ENCODE measurements at places on chromosomes 7 and 10. TPM values are rescaled to one million over a fixed set of nuclear protein-coding genes. Genes with fewer than 3 reads are reported as not detected.

- no peak overlapping the region for H3K4me3 ChIP-seq
- no peak overlapping the region for H3K27ac ChIP-seq
- H3K27me3 ChIP-seq: peaks cover under 1% of the 10 kb centered on the region
- H3K4me1 ChIP-seq: no peaks in the 10 kb centered on the region
- H3K36me3 ChIP-seq: no peaks in the 10 kb centered on the region
These were observed 78.5 kb downstream of the GRID1 start for GRCh38 chr10:86287966-86288579.

- H3K36me3 ChIP-seq: no peaks in the 10 kb centered on the region
- H3K27me3 ChIP-seq: peaks cover 10% of the 10 kb centered on the region
- DNase-seq: no peak
- H3K4me3 ChIP-seq: no peak overlapping the region
- no peak overlapping the region for H3K27ac ChIP-seq
- no peaks in the 10 kb centered on the region for H3K4me1 ChIP-seq
These were observed 18.6 kb upstream of the DLX5 start for GRCh38 chr7:97043281-97043680.

GRCh38 chr10:5685764-5686240, 1.2 kb downstream of the TASOR2 start:
- no peak for DNase-seq
- H3K4me1 ChIP-seq: peaks cover 21% of the 10 kb centered on the region
- H3K4me3 ChIP-seq: peak overlapping the region; percentile 86
- no peaks in the 10 kb centered on the region for H3K27me3 ChIP-seq
- no peaks in the 10 kb centered on the region for H3K36me3 ChIP-seq

GRCh38 chr7:28579571-28579970, 167.3 kb downstream of the CREB5 start:
- no peak for DNase-seq
- no peaks in the 10 kb centered on the region for H3K27me3 ChIP-seq
- no peak overlapping the region for H3K27ac ChIP-seq
- no peaks in the 10 kb centered on the region for H3K36me3 ChIP-seq
- no peaks in the 10 kb centered on the region for H3K4me1 ChIP-seq

DNA sequence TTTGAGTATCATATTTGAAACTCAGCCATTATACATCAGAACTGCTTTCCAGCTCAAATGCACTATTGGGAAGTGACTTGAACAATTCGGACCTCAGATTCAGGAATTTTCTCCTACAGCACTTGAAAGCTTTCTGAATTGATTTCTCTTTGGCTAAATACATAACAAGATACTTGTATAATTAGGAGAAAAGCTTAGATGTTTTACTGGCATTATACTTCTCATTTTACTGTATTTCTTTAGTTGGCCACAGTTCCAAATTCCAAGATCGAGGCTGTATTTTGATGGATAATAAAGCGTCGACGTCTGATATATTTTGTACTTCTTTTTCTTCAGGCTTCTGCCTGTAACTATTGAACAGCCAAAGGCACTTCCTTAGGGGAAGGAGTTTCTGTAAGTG, 26.7 kb upstream of the LYZL2 start:
- no peak overlapping the region for H3K27ac ChIP-seq
- DNase-seq: no peak
- H3K36me3 ChIP-seq: no peaks in the 10 kb centered on the region
- no peak overlapping the region for H3K4me3 ChIP-seq
- H3K27me3 ChIP-seq: no peaks in the 10 kb centered on the region

GRCh38 chr7:95545007-95545615, 51.2 kb downstream of the PDK4 start:
- peak overlapping the region; percentile 59 for H3K4me3 ChIP-seq
- H3K27me3 ChIP-seq: no peaks in the 10 kb centered on the region
- H3K4me1 ChIP-seq: peaks cover 53% of the 10 kb centered on the region
- DNase-seq: no peak
- H3K36me3 ChIP-seq: no peaks in the 10 kb centered on the region
- H3K27ac ChIP-seq: peak overlapping the region; percentile 97

Gene RGR
- total RNA-seq: not detected

Gene TSPAN33
- 15.0 TPM for total RNA-seq
